ENCODE measurements at places on chromosomes 7 and 10.

- DNase-seq = no peak
These were observed 49.7 kb downstream of the CPEB3 start for GRCh38 chr10:92241158-92241500.

DNA sequence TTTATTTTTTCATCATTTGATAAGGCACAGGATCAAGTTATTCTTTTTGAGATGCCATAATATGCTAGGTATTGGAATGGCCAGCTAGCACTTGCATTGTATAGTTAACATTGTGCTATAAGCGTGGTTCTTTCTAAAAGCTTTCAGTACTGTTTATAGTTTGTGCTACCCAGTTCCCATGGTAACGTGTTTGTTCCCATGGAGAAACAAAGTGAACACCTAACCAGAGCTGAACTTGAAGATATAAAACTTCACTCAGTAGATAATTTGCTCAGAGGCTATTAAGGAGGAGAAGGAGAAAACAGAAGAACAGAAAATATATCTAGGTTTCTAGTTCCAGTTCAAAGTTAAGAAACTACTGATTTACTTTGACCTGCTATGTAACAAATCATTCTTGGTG lies 23.6 kb upstream of the ITGB8 start:
- no peak for DNase-seq

DNA sequence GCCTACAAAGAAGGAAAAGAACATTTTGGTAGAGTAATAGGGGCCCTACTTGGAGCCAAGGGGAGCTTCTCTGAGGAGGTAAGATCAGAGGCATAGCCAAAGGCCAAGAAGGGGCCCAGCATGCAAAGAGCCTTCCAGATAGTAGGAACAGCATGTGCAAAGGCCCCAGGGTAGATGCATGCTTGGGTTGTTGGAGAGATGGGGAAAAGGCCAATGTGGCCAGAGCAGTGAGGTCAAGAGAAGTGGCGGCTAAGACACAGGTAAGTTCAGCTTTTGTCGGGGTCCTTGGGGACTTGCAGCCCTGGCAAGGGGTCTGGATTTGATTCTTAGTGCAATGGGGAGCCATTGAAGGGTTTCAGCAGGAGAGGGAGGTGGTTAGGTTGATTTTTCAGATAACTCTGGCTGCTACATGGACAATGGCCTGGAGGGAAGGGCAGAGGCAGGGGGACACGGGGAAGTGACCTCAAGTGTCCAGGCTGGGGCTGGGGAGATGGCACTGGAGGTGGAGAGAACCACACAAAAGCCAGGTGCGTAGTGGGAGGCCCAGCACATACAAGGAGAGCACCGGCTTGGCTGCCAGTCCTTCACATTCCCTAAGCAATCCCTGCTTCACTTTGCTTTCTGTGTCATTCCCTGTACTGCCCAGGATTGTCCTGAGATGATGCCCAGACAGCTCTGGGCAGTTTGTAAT lies 16.5 kb downstream of the GRID1 start:
- no peak for DNase-seq

DNA sequence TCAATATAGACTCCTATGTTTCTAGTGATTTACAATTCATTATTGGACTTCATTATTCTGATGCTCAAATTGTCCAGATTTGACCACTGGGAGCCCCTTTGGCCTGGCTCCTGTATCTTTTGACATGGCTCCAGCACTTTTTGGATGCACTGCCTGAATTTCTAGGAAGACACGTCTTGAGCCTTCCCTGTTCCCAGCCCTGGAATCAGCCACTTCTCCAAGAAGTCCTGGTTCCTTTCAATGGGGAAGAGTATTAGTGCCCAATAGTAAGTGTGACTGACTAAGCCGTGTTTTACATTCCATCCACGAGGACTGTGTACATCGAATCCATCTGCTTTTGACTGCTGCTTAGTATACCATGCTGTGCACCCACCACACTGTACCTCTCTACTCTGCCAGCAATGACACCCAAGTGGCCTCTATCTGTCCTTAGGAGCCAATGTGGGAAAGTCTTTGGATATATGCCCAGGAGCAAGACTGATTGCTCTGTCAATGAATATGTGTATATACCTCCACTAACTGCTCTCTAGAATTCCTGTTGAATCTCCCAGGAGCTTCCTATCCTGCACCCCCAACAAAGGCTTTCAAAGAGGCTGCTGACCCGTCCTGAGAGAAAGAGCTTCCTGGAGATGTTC lies 23.2 kb upstream of the NPFFR1 start:
- no peak for DNase-seq

GRCh38 chr10:123784646-123785045 lies 107.0 kb downstream of the CPXM2 start:
- no peak for DNase-seq

GRCh38 chr7:80611353-80611752 lies 27.1 kb upstream of the CD36 start:
- DNase-seq = no peak

DNA sequence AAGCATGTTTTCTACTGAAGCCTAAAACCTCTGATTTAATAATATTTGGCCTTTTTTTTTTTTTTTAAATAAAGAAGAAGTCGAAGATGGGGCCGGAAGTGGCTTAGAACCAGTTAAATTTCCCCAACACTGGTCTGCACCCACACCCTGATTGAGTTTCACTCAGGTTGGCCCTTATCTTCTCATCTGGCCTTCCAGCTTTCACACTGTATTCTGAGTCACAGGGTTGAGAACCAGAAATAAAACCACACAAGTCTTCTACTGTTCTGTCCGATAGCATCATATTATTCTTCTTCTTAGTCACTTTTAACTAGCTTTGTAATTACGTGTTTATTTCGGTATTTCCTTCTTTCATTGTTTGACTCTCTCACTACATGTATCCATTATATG lies 9.9 kb downstream of the ZNF365 start:
- DNase-seq = no peak

GRCh38 chr10:100979791-100980272 lies 7.5 kb downstream of the MRPL43 start:
- no peak for DNase-seq

DNA sequence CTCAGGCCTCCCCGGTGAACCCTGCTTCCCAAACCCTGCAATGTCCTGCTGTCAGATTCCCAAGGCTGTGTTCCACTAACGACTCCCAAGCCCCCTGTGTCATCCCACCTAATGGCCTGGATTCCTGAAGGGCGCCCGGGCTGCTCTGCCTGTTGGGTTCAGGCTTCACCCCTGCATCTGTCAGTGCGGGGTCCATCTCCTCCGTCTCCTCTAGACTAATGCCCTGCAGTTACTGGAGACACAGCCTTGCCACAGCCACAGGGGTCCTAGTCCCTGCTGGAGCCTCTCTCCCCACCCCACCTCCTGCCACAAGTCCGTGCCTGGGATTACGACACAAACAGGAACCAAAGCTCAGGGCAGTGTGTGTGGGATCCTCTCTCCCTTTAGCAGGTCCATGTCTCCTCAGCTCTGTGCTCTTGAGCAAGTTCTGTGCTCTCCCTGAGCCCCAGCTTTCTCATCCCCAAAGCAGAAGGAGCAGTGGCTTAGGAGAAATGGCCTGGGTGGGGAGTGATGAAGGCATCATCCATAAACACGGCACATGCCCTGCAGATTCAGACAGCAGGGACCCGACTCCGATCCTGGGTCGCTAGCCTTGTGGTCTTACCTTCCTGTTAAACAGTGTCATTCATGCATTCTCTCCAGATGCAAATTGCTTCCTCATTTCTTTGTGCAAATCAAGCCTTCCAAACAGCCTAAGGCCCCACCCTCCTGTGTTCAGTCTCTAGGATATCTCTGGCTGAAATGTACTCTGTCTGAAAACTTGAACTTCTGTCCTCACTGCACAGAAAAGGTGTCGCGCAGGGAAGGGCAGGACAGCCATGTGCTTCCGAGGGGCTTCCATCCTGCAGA lies 8.2 kb upstream of the RBP3 start:
- no peak for DNase-seq

GRCh38 chr10:131202990-131203389 lies 108.5 kb downstream of the TCERG1L start:
- peak; percentile 16 for DNase-seq

DNA sequence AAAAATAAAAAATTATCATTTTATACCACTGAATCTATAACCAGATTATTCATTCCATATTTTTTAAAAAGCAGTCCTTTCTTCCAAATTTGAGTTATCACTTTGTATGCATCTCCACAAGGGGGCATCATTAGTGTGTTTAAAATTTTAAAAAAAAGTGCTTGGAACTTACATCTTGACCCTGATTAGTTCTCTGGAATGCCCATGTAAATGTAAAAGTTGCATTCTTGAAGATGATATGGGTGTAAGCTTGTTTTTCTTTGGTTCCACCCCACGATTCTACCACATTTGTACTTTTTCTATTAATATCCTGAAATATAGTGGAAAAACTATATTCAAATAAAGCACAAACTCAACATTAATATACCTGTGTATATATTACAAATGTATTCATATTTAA lies 144.9 kb downstream of the ELAPOR2 start:
- no peak for DNase-seq

GRCh38 chr7:139973101-139974050 lies 89.4 kb downstream of the PARP12 start:
- no peak for DNase-seq
